ENCODE measurements at places on chromosomes 12 and 14.

- no peak for DNase-seq
These were observed 67.6 kb downstream of the GTF2A1 start for GRCh38 chr14:81153187-81153586.

DNA sequence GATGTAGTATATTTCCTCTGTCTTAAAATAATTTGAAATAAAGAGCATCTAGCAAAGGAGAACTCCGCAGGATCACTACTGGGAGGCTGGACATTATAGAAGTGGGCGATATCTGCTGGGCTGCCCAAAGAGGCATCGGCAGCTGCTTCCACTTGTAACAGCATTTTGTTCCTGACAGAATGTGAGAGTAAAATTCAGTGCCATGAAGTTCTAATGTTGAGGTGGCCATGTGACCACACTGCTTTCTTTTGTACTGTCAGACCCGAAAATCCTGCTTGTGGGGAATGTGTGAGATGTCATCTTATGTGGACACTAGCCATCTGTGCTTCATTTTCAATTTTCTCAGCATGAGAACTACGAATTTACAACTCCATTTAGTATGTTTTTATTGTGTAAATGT, 151.9 kb downstream of the ACSS3 start:
- no peak for DNase-seq

DNA sequence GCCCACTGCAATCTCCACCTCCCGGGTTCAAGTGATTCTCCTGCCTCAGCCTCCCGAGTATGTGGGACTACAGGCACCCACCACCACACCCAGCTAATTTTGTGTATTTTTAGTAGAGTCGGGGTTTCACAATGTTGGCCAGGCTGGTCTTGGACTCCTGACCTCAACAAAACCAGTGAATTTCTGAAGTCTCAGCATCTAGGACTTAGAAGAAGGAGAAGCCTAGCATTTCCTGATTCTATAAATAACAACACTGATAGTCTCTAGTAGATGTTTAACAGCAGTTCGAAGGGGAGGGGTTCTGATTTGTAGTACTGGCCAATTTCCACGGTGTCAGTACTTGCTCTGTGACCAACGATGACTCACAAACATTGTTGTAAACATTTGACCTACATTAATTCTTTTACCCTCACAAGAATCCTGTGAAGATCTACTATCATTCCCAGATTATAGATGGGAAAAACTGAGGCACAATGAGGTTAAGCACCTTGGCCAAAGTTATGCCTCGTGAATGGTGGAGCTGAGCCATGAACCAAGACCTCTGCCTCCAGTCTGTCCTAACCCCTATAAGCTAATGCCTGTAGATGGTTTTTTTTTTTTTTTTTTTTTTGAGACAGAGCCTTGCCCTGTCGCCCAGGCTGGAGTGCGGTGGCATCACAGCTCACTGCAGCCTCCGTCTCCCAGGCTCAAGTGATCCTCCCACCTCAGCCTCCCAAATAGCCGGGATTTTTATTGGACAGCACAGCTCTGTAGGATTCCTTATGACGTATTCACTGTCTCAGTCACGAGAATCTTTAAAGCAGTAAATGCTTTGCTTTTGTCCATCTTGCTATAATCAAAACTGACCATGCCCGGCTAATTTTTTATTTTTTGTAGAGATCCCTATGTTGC, 5.2 kb downstream of the P2RX4 start:
- DNase-seq, result no peak

- DNase-seq, result no peak
These were observed 50.5 kb downstream of the SLC6A12 start for GRCh38 chr12:163406-163986.

- no peak for DNase-seq
These were observed 7.0 kb downstream of the NKX2-1 start for GRCh38 chr14:36513012-36513420.
